ENCODE measurements at places on chromosomes 16 and 17.

DNA sequence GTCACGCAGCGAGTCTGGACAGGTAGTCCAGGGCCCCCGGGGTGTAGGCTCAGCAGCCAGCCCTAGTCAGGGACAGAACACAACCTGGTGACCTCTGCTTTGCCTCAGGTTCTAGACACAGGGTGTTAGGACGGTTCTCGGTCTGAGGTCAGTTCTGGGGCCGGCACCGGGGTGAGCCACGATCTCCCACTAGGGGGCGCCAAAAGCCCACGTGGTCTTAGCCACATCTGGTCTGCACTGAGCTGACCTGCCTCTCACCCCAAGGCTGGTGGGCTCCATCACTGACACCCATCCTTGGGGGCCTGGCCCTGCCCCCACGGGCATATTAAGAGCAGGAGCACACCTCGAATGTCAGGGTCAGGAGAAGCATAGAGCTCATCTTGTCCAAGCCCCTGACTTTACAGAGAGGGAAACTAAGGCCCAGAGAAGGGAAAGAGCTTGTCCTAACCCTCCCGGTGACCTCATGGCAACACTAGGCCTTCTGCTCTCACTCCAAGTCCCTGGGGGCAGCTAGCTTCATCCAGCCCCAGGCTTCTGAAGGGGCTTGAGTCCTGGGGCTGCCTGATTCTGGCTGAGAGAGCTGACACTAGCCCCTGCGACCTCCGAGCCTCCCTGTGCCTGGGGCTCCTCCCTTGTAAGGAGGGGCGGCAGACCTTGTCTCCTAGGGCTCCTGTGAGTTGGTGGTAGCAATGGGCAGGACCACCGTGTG lies 9.0 kb downstream of the SLC5A10 start:
- DNase-seq = peak; percentile 47

GRCh38 chr16:88560714-88561484 lies 9.3 kb upstream of the ZC3H18 start:
- DNase-seq = no peak

- no peak for DNase-seq
Measured at GRCh38 chr17:2957631-2958286, 105.6 kb downstream of the OR1D5 start.

DNA sequence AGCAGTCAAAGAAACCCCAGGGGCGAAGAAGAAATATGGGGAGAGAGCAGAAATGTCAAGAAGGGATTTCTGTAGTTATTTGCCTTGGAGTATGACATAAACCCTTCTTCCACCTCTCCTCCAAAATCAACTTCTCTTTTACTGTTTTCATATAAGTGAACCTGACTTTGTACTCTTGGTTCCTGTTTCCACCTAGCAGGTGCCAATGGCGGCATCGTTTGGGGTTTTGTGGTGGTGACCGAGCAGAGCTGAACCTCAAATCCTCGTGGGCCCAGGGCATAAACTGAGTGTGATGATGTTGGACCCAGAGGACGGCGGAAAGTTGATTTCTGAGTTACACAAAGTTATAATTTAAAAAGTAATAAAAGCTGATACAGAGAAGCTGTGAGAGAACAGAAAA lies 39.6 kb upstream of the PSMD7 start:
- DNase-seq = no peak

DNA sequence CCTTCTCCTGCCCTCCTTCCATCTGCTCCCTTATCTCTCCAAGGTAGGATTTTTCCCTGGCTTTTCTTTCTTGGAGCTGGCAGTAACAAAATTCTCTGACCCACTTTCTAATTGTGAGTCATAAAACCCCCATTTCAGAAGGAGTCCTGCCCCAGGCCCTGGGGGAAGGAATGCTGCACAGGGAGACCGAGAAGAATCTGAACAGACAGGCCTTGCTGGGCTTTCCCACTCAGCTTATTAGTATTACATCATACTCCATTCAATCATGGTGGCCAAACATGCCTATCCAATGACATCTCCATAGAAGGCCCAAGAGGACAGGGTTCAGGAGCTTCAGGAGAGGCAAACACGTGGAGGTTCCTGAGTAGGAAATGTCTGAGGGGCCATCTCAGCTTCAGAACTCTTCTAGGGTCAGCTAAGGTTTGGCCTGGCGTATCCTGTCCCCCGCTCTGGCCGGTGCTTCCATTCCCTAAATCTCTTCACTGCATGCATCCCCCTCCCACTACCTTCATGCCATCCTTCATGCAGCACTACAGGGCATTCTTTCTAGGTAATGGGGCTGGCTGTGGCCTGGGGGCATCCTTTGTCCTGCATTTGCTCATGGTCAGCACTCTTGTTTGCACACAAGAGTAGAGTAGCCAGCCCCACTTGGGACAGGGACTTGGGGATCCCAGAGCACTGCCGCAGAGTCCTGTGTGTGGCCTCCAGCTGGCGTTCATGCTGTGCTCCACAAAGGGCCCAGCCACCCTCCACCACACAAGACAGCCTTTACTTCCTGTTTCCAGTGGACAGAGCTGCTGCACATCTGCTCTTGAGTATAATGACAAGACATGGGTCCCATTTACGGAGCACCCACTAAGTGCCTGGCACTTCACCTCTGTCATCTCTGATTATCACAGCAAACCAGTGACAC lies 8.2 kb downstream of the SLC6A2 start:
- no peak for DNase-seq

DNA sequence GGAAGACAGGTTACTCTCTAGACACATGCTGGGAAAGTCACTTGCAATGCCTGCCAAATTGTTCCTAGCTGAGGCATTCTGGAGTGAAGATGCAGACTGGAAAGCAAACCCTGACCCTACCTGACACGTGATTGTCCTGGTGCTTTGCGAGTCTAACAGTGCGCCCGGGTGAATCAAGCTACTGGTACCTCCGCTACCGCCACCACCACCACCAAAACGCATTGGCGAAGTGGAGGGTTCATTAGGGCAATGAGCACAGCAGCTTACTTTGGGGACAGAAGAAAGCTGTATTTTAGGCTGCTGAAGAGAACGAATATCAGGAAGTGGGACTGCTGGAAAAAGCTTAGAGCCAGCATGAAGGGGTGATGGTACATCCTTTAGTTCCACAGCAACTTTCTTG lies 7.0 kb downstream of the MARF1 start:
- no peak for DNase-seq

- no peak for DNase-seq
Measured at GRCh38 chr16:81005610-81006161, 999 bp downstream of the CMC2 start.

Data from iPS DF 6.9 (cell line).